ENCODE measurements at places on chromosomes 5 and 9.

GRCh38 chr9:27377811-27378456 lies 81.0 kb upstream of the EQTN start:
- DNase-seq = no peak

- no peak for DNase-seq
Measured at GRCh38 chr9:93552923-93553322, 23.5 kb upstream of the PHF2 start.

DNA sequence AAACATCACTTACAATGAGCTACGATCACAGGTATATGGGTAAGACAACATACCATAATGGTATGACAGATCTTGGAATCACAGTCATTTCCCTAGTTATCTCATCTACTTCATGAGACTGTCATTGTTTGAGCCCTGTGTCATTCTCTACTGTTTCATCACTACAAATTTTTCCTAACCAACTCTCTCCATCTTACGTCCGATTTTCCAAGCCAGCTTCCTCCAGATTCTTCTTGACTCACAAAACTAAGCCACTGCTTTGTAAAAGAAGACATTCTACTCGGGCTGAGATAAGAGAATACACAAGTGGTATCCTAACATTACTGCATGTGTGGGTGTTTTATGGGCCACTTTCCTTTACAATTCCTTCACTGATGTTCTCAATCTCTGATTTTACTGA lies 49.6 kb downstream of the SERINC5 start:
- no peak for DNase-seq

GRCh38 chr9:115649991-115650472 lies 503.6 kb upstream of the PAPPA start:
- no peak for DNase-seq

GRCh38 chr9:134271338-134272301 lies 54.6 kb upstream of the RXRA start:
- no peak for DNase-seq

GRCh38 chr5:64887910-64888309 lies 119.2 kb downstream of the CWC27 start:
- DNase-seq = no peak

DNA sequence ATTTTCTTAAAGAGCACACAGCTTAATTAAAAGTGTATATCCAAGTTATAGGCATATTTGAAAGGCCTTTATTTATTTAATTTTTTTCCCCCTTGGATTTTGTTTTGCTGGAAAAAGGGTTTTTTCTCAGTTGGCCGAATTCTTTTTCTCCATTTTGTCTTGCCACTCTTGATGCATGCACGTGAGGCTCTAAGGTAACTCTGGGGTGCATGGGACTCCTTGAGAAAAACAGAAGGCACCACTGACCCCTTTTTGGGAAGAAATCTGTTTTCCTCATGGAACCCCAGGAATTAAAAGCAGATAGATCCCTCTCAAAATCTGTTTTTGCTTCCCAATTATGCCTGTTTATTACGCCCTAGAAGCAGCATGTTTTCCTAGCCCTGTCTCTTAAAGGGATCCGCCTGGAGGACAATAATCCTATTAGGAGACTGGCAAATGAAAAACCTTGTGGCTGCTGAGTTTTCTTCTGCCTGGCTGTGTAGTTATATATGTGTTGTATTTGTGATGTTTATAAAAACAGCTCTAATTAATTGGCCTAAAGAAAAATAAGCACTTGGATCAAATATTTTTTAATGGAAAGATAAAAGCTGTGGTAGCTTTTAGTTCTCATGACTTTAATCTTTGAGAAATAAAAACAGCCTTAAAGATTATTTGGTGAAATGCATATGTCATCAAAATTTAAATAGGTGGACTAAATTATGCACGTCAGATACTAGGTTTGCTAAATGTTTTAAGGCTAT lies 435.1 kb upstream of the CDH9 start:
- no peak for DNase-seq

GRCh38 chr5:142301540-142301939 lies 23.3 kb downstream of the SPRY4 start:
- no peak for DNase-seq

- DNase-seq = no peak
Measured at GRCh38 chr5:57405984-57406383, 76.6 kb downstream of the ACTBL2 start.

GRCh38 chr5:14893381-14893780 lies 21.8 kb upstream of the ANKH start:
- no peak for DNase-seq

GRCh38 chr5:42491699-42492098 lies 68.5 kb downstream of the GHR start:
- no peak for DNase-seq

DNA sequence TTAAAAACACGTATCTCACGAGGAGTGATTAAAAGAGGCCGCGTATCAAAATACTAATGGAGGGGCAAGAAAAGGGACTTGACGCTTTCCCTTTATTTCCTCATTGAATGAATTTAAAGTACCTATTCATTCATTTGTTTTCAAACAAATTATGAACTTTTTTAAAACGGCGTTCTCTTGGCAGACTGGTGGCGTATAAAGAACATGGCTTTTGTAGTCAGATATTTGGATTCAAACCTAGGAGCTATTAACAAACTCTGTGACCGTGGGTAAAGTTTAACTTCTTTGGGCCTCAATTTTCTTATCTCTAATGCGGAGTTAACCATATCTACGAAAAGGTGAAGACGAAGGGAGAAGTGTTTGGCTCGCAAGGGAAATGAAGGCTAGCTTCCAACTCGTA lies 876 bp downstream of the CAAP1 start:
- DNase-seq = no peak

DNA sequence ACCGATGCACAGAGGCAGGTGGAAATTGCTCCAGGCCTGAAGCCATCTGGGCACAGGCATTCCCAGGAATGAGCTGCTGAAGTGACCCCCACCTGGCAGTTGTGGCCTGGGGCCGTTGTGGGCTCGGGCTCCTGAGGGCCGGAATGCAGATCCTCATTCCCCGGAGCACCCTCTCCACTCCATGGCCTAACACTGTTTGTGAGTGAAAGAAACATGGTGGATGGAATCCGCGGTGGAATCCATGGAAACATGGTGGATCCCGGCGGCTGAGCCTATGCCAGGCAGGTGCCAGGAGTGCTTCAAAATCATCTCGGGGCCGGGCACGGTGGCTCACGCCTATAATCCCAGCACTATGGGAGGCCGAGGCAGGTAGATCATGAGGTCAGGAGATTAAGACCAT lies 3.6 kb upstream of the SARDH start:
- no peak for DNase-seq

- DNase-seq = no peak
Measured at GRCh38 chr9:4986783-4987182, 1.7 kb downstream of the JAK2 start.
